KG1 (cell line): ENCODE measurements at places on chromosomes 5 and 9.

- DNase-seq, result no peak
These were observed 1.3 kb upstream of the SMC5 start for GRCh38 chr9:70257502-70257901.

DNA sequence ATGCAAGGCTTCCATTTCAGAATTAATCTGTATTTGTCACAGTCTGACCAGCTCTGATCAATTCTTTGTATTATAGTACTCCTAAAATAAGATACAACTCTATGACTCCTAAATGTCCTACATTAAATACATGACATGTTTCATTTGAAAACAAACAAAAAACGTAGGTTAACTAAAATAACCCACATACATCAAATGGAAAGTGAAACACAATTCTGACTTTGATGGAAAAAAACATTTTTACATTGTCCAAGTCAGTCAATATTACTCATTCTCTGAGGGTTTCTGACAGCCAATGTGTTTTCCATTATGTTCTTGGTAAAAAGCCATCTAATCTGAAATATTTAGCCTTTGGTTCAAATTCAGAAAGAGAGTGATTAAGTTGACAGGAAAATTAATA lies 8.7 kb downstream of the HMGCS1 start:
- no peak for DNase-seq

DNA sequence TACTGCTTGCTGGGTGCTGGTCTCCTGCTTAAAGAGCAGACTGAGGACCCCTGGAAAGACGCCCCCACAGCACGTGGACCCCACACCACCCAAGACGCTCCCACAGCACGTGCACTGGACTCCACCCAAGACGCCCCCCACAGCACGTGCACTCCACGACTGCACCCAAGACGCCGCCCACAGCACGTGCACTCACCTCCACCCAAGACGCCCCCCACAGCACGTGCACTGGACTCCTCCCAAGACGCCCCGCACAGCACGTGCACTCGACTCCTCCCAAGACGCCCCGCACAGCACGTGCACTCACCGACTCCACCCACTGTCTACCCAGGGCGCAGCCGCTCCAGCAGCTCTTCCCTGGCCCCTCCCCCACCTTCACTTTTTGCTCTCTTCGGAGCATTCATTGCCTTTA lies 50.5 kb downstream of the EHMT1 start:
- DNase-seq, result no peak

GRCh38 chr5:76363352-76364225 lies 39.5 kb upstream of the IQGAP2 start:
- no peak for DNase-seq

DNA sequence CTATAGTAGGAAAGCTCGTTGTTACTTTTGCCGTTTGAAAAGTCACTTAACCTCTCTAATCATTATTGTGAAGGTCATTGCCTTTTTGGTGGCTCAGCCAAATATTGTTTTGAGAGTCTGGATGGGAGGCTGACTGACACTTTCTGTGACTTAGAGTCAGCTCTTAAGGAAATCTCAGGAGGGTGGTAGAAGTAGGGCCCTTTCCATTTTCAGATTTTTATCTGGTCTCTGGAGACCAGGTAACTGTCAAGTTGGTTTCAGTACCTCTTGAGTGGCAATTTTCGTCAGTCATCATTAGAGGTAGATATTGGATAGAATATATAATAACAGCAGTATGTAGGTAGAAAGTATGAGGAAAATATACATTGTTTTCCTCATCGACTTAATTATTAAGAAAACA lies 23.3 kb downstream of the UGCG start:
- no peak for DNase-seq

GRCh38 chr9:94613003-94613402 lies 19.4 kb upstream of the FBP2 start:
- DNase-seq, result no peak

- no peak for DNase-seq
These were observed 56.9 kb upstream of the MSX2 start for GRCh38 chr5:174667526-174667925.
